ENCODE measurements at places on chromosomes 6 and 20.

DNA sequence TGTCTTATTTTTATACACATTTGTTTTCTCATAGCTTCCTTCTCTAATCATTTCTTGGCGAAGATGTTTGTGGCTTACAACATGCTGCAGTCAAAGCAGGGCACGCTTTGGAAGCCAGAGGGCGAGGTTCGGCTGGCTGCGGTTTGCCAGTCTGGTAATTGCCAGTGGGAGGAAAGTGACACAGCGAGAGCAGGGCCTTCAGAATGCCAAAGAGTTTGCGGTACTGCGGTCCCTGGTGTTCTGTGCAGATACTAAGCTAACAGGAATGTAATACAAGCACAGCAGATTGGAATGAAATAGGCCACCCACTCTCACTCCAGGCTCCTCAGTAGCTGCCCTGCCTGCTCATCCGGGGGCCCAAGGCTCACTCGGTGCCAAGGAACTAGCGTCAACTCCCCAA, 58.7 kb upstream of the TGM3 start:
- peak overlapping the region; percentile 50 for H3K27ac ChIP-seq
- H3K4me1 ChIP-seq: no peaks in the 10 kb centered on the region
- H3K36me3 ChIP-seq: no peaks in the 10 kb centered on the region
- no peak overlapping the region for H3K4me3 ChIP-seq
- peak; percentile 76 for DNase-seq

DNA sequence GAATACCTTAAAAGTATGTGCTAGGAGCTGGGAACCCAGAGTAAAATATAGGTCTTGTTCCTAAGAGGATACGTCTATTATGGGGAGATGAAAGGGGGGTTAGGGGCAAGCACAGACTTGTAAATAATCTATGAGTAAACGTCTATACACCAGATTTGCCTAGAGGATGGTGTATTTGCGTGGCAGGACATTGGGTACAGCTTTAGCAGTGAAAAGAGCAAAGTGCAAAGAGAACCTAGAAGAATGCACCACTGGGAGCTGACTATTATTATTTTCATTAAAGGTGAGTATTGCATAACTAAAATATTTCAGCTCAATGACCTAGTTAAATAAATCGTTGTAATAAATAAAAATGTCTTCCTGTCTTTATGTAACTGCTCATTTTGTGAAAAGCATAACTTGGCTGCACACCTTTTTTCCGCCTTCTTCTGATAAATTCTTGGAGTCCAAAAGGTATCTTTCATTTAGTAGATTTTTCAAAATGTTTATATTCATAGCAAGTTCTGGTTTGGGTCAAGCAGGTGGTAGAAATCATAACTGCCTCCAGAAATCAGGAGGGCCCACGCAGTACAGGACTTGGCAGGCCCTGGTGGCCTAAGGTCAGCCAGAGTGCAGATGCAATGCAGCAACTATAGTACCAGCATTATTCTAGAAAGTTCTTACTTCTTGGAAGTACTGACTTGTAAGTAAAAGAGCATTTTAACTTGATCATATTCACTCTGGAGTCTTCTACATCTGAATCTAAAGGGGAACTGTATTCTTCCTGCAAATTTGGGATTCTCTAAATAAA, 357.2 kb downstream of the PLCB1 start:
- H3K4me3 ChIP-seq: no peak overlapping the region
- H3K4me1 ChIP-seq: no peaks in the 10 kb centered on the region
- no peaks in the 10 kb centered on the region for H3K27me3 ChIP-seq
- no peak for DNase-seq
- H3K27ac ChIP-seq: no peak overlapping the region

DNA sequence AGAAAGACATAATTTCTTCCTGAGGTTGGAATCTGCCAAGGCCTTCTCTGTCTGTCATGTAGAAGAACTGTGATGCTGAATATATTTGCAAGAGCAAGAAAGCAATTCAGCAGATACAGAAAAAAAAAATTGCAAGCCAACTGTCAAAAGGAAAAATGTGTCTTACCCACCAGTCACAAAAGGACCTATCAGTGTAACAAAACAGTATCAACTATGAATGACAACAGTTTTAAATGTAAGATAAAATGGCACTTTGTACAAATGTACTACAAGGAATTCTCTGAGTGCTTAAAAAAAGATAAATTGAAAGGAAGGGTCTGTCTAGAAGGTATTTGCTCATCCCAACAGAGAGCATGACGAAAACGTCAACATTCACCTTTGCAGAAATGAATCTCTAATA, 185.3 kb upstream of the TFAP2D start:
- H3K36me3 ChIP-seq: no peaks in the 10 kb centered on the region
- no peak overlapping the region for H3K4me3 ChIP-seq
- DNase-seq: no peak
- H3K27ac ChIP-seq: no peak overlapping the region
- H3K27me3 ChIP-seq: no peaks in the 10 kb centered on the region

DNA sequence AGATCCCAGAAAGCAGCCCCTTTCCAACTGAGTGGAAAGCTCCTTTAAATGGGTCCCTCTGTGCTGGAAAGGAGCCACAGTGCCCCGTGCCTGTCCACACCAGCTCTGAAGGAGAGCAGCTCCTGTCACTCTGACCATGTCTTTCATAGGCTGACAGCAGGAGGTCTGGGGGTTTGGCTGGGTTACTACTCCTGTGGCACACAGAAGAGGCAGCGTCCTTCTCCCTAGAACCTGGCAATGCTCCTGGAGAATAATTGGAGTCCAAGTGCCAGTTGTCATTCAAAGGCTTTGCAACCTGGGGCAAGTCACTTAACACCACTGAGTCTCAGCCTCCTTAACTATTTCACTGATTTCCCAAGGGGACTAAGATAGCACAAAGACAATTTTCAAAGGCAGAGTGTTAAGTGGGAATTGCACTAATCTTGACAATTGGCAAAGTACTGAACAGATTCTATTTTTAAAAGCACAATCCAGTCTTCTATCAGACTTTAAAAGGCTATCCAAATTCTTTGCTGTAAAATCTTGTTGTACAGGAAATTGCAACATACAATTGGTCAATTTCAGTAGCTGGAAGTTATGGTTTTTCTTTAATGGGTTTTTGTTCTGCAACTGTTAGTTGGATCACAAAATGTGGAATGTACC, 457.2 kb downstream of the KIF16B start:
- H3K27ac ChIP-seq: no peak overlapping the region
- no peak for DNase-seq
- no peaks in the 10 kb centered on the region for H3K36me3 ChIP-seq
- no peak overlapping the region for H3K4me3 ChIP-seq

GRCh38 chr6:139028215-139028657, 309 bp upstream of the ABRACL start:
- peak overlapping the region; percentile 46 for H3K27ac ChIP-seq
- peak overlapping the region; percentile 92 for H3K4me3 ChIP-seq
- H3K4me1 ChIP-seq: peaks cover 3% of the 10 kb centered on the region
- H3K27me3 ChIP-seq: no peaks in the 10 kb centered on the region

- no peak overlapping the region for H3K4me3 ChIP-seq
- H3K27ac ChIP-seq: no peak overlapping the region
- DNase-seq: no peak
- H3K4me1 ChIP-seq: no peaks in the 10 kb centered on the region
These were observed 10.8 kb downstream of the ZKSCAN8 start for GRCh38 chr6:28152531-28152930.

DNA sequence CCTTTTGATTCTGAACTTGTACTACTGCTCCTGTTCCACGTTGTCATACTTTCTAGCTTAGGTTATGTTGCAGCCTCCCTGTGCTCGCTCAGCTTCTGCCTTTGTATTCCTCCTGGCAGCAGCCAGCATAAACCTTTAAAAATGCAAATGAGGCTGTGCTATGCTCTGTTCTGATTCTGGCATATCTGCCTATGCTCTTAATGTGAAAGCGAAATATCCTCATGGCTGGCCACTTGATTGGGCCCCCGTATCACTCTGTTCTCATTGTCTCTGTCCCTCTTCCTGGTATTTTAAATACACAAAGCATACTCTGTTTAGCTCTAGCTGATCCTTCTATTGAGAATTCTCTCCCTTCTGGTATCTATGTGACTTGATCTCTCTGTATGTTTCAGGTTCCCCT, 139.0 kb downstream of the JARID2 start:
- no peak overlapping the region for H3K4me3 ChIP-seq
- H3K4me1 ChIP-seq: peaks cover 64% of the 10 kb centered on the region
- no peak overlapping the region for H3K27ac ChIP-seq

DNA sequence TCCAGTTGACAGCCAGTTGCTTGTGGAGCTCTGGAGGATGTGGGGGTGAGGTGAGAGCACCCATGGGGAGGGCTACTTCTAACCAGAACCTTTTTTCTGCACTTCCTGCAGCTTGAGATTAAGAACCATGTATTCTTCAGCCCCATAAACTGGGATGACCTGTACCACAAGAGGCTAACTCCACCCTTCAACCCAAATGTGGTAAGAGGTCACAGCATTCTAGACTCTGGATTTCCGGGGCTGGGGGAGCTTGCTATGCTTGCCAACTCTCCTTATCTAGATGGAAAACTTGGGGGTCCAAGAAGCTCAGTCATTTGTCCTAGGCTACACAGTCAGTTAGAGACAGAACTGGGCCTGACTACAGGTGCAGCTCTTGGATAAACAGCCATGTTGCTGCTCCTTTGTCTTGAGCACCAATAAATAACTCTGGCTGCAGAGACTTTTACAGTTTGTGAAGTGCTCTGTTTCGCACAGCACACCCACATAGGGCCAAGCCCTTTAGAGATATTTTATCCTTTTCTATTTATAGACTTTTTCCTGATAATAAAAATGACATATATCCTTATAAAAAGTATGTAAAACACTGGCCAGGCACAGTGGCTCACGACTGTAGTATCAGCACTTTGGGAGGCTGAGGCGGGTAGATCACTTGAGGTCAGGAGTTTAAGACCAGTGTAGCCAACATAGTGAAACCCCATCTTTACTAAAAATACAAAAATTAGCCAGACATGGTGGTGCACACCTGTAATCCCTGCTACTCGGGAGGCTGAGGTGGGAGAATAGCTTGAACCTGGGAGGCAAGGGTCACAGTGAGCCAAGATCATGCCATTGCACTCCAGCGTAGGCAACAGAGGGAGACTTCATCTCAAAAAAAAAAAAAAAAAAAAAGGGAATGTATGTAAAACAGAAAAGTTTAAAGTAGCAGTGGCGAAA, 10.6 kb upstream of the IFT52 start:
- no peak overlapping the region for H3K27ac ChIP-seq
- no peak overlapping the region for H3K4me3 ChIP-seq
- H3K4me1 ChIP-seq: no peaks in the 10 kb centered on the region
- no peaks in the 10 kb centered on the region for H3K27me3 ChIP-seq
- H3K36me3 ChIP-seq: no peaks in the 10 kb centered on the region

GRCh38 chr6:123940551-123940950, 136.9 kb downstream of the NKAIN2 start:
- H3K27me3 ChIP-seq: no peaks in the 10 kb centered on the region
- no peak overlapping the region for H3K27ac ChIP-seq
- no peaks in the 10 kb centered on the region for H3K36me3 ChIP-seq

DNA sequence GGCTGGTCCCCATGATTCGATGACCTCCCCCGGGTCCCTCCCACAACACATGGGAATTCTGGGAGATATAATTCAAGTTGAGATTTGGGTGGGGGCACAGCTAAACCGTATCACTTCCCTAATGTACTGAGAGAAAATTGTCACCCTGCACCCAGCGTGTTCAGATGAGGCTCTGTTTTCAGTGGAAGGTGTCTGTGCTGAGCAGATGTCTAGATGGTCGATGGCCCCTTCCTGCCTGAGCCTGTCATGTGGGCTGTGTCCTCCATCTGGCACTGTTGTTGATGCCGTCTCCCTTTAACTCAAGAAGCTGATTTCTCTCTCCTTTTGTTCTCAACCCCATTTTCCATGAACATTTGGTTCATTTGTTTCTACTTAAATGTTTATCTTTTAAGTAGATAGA, 37.0 kb downstream of the TMEM181 start:
- H3K27ac ChIP-seq: no peak overlapping the region
- DNase-seq: no peak
- H3K27me3 ChIP-seq: no peaks in the 10 kb centered on the region
- H3K4me1 ChIP-seq: no peaks in the 10 kb centered on the region
- peaks cover 63% of the 10 kb centered on the region for H3K36me3 ChIP-seq

DNA sequence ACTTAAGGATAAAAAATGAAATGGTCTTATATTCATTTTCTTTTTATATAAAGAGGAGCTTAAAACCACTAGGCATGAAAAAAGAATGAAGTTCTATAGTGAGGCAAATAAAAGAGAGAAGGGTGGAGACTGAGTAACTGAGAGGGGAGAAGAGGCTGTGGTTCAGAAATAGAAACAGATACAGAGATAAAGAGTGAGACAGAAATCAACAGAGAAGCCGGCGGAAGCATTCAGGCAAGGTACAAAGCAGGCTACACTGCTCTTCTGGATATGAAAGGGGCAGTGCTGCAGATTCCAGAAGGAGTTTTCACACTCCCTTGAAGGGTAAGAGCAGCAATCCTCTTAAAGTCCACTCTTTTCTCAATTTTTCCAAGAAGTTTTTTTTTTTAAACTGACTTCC, 29.9 kb downstream of the NFATC2 start:
- no peak overlapping the region for H3K4me3 ChIP-seq
- H3K36me3 ChIP-seq: no peaks in the 10 kb centered on the region
- peaks cover 9% of the 10 kb centered on the region for H3K4me1 ChIP-seq
- H3K27ac ChIP-seq: no peak overlapping the region
- no peaks in the 10 kb centered on the region for H3K27me3 ChIP-seq

GRCh38 chr6:35147026-35147425, 5.9 kb upstream of the TCP11 start:
- H3K27ac ChIP-seq: no peak overlapping the region
- H3K36me3 ChIP-seq: no peaks in the 10 kb centered on the region
- H3K27me3 ChIP-seq: no peaks in the 10 kb centered on the region
- DNase-seq: no peak
- H3K4me1 ChIP-seq: no peaks in the 10 kb centered on the region

DNA sequence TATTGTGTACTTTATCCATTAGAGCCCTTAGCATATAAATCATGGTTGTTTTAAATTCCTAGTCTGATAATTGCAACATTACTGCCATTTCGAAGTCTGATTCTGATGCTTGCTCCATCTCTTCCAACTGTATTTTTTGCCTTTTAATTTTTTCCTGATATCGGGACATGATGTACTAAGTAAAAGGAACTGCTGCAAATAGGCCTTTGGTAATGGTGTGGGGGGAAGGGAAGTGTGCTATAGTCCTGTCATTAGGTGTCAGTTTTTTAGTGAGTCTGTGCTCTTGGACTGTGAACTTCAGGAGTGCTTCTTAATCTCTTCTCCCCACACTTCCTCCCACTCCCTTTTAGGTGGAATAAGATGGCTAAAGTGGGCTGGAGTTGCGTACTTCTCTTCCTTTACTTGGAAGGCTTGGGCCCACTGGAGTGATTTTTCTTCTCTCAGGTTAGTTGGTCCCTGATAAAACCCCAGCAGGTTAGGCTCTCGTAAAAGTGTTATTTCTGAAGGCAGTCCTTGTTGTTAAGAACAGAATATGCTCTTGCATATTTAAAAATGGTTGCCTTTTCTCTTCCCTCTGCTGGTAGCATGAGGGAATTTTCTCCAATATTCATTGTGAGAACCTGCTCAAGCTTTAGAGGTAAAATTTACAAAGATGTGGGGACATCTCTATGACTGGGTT, 18.1 kb downstream of the STXBP5 start:
- no peak for DNase-seq
- H3K4me3 ChIP-seq: no peak overlapping the region
- no peak overlapping the region for H3K27ac ChIP-seq

Data from psoas muscle (tissue), 8 donors.